ENCODE measurements at places on chromosomes 7 and 10. TPM values are rescaled to one million over a fixed set of nuclear protein-coding genes. Genes with fewer than 3 reads are reported as not detected.

SUPV3L1 gene
- 43.7 TPM for total RNA-seq

CASP7 gene
- 4.7 TPM for total RNA-seq

CCDC71L gene
- total RNA-seq: 21.5 TPM

LIPM gene
- total RNA-seq: not detected

CALY gene
- total RNA-seq: 1.8 TPM

CRTAC1 gene
- 1.1 TPM for total RNA-seq

DNA sequence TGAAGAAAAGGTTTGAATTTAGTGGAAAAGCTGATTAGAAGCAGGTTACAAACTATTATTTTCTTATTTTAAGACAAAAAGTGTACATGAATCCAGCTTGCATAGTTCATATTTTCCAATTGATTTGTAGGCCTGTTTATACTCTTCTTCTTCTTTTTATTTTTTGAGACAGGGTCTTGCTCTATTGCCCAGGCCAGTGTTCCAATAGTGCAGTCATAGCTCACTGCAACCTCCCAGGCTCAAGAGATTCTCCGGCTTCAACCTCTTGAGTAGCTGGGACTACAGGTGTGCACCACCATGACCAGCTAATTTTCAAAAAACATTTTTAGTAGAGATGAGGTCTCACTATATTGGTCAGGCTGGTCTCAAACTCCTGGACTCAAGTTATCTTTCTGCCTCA, 45.0 kb downstream of the ARL4A start:
- H3K4me3 ChIP-seq: no peak overlapping the region
- no peak overlapping the region for H3K27ac ChIP-seq
- no peak for DNase-seq
- no peaks in the 10 kb centered on the region for H3K36me3 ChIP-seq
- H3K27me3 ChIP-seq: no peaks in the 10 kb centered on the region

DNA sequence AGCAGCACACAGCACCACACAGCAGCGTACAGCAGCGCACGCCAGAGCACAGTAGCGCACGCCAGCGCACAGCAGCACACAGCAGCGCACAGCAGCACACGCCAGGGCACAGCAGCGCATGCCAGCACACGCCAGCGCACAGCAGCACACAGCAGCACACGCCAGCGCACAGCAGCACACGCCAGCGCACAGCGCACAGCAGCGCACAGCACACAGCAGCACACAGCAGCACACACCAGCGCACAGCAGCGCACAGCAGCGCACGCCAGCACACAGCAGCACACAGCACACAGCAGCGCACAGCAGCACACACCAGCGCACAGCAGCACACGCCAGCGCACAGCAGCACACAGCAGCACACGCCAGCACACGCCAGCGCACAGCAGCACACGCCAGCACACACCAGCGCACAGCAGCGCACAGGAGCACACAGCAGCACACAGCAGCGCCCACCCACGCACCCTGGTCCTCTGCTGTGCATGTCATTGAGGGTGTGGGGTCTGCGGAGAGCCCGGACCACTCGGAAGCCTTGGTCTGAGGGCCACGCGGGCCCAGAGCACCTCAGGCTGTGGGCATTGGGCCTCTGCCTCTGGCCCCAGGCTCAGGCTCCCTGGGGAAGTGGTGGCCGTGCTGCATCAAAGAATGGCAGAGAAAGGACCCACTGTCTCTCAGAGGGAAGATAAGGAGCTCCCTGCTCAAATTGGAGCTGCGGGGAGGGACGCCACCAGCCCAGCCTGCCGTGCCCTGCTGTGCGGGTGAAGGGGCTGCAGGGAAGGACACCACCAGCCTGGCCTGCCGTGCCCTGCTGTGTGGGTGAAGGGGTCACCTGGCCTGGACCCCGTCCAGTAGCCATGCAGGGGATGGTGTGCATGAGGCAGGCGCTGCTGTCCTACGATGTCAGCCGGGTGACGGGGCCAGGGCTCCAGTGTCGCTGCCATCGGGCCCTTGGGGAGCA, 27.5 kb upstream of the GPR146 start:
- no peak for DNase-seq
- no peaks in the 10 kb centered on the region for H3K27me3 ChIP-seq
- H3K4me3 ChIP-seq: no peak overlapping the region
- no peak overlapping the region for H3K27ac ChIP-seq
- no peaks in the 10 kb centered on the region for H3K36me3 ChIP-seq

DNA sequence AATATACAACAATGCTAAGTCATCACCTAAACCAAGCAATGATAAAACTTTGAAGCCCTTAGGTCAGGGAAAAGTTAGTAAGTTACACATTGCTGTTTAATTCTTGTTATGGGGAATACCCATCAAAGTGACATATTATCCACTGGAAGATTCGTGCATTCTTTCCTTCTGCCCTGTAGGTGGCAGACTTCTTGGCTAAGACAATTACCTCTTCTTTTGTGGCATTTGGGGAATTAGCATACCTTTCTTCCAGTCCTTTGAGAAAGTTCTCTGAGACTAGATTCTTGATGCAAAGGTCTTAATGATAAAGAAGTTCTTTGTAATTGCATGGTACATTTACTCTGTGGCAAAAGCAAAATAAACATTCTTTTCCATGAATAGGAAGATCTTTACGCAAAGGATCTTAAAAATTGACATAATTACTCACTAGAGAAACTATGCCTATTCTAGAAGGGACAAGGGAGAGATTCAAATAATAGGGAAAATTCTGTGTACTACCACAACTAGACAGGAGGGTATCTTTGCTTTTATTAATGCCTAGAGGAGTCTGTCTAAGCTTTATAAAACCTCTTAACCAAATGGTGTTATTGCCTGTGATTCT, 395.9 kb downstream of the GRM8 start:
- no peak overlapping the region for H3K4me3 ChIP-seq
- H3K4me1 ChIP-seq: peaks cover 23% of the 10 kb centered on the region
- no peak overlapping the region for H3K27ac ChIP-seq
- DNase-seq: no peak

DNA sequence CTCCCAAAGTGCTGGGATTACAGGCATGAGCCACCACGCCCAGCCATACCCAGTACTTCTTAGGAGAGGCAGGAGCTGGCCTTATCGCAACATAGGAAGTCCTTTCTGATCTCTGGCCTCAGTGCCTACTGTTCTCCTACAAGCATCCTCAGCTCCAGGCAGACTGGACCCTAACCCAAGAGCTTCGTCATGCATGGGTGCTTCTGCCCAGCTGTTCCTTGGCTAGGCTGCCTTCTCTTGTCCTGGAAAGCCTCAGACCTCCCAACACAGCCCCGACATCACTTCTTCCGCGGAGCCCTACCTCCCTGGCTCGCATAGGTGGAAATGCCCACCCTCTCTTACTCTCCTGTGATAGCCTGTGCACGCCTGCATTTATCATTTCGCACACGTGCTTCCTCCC, 15.8 kb downstream of the BCL7B start:
- H3K27ac ChIP-seq: peak overlapping the region; percentile 76
- H3K27me3 ChIP-seq: no peaks in the 10 kb centered on the region
- no peak for DNase-seq
- peaks cover 36% of the 10 kb centered on the region for H3K36me3 ChIP-seq
- no peaks in the 10 kb centered on the region for H3K4me1 ChIP-seq

DNA sequence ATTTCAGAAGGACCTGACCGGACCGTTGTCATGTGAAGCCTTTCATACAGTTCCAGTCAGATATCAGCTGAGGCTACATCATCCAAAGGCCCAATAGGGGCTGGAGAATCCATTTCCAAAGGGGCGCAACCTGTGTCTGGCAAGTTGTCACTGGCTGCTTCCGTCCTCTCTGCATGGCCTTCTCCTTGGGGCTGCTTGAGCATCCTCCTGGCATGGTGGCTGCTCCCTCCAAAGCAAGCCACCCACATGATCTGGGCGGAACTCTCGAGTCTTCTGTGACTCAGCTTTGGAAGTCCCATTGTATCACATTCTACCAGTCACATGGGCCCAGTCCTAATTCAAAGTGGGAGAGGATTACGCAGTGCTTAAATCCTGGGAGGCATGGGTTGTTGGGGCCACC, 207.0 kb upstream of the SHH start:
- peaks cover 28% of the 10 kb centered on the region for H3K36me3 ChIP-seq
- no peak for DNase-seq

DNA sequence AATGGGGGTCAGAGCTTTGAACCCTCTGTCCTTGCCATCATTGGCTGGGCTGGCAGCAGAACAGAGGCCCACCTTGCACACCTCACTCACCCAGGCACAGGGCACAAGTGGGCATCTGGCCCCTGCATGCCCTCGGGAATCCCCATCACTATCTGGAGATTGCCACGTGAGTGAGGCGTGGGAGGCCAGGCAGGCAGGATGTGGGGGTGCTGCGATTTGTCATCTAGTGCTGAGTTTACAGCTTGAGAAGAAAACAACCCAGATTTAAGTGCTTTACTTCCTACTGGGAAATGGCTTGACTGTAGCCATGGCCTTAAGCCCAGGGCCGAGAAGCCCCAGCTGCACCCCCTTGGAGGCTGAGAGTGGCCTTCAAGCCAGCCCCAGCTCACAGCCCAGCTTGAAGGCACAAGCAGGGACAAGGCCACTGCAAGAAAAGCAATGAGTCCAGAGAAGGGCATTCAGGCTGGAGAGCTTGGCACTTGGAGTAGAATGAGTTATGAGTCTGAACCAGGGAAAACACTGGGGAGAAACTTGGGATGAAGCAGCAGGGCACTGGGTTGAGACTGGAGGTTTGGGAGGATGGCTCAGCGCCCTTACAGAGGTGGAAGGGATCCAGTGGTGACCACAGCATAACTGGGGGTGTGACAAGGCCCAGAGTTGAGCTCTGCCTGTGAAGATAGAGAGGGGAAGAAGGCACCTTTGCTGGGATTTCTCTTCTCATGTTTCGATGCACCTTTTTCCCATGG, 123.0 kb downstream of the CXCL12 start:
- no peak overlapping the region for H3K27ac ChIP-seq
- H3K27me3 ChIP-seq: 0 out of 2 replicates have a peak, but pooled peaks cover 3% of the 10 kb centered on the region
- H3K4me3 ChIP-seq: no peak overlapping the region
- DNase-seq: no peak
- H3K4me1 ChIP-seq: peaks cover 17% of the 10 kb centered on the region

GRCh38 chr7:25567430-25567829, 339.1 kb upstream of the NPVF start:
- H3K4me3 ChIP-seq: no peak overlapping the region
- no peak for DNase-seq
- no peak overlapping the region for H3K27ac ChIP-seq
- H3K4me1 ChIP-seq: peaks cover 3% of the 10 kb centered on the region
- H3K27me3 ChIP-seq: peaks cover 6% of the 10 kb centered on the region

GRCh38 chr7:81887098-81888090, 117.5 kb upstream of the HGF start:
- no peaks in the 10 kb centered on the region for H3K36me3 ChIP-seq
- H3K4me1 ChIP-seq: no peaks in the 10 kb centered on the region
- no peak overlapping the region for H3K4me3 ChIP-seq
- DNase-seq: no peak
- no peaks in the 10 kb centered on the region for H3K27me3 ChIP-seq
- no peak overlapping the region for H3K27ac ChIP-seq

DNA sequence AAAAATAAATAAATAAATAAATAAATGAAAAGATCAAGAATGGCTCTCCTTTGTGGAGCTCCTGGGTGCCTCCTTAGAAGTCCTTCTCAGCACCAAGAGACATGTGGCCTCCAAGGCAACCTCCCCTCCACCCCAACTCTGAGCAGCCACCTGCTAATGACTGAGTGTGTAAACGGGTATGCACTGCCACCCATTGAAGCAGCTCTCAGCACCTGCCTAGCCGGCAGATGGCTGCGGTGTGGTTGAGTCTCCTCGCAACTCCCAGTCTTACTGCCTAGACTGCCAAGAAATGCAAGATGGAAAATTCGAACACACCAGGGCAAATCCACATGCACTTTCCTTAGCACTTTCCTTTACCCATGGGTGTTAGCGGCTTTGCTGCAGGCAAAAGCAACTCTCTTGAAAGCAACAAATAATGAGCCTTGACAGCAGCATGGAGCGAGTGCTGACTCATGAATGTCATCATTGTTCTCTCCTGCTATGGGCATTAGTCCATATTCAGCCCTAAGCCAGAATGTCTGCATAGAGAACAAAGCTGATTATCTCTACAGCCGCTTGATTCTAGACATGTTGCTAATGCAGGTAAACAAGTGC, 913.9 kb upstream of the AUTS2 start:
- H3K36me3 ChIP-seq: no peaks in the 10 kb centered on the region
- H3K27ac ChIP-seq: no peak overlapping the region
- DNase-seq: no peak
- no peak overlapping the region for H3K4me3 ChIP-seq
- H3K4me1 ChIP-seq: peaks cover 37% of the 10 kb centered on the region

DNA sequence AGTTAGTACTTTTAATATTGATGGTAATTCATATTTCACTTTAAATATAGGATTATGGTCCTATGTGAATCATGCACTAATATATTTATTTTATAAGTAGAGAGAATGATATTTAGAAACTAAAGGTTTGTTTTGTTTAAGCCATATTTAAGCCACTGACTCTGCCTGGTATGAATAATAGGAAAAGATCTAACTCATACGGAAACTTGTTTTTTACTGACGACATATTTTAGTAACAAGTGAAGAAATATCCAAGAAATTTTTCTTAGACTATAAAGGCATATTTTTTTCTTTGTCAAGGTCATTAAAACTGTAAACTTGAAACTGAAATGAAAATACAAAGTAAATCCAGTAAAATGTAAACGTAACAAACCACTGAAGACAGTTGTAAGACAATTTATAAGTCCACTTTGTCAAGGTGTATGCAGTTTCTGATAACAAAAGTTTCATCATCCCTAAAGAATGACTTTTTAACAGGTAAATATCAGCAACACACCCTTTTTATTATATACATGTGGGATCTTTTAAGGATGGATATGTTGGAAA, 147.1 kb downstream of the PHF14 start:
- no peak overlapping the region for H3K27ac ChIP-seq
- peaks cover 5% of the 10 kb centered on the region for H3K36me3 ChIP-seq
- H3K27me3 ChIP-seq: no peaks in the 10 kb centered on the region
- no peaks in the 10 kb centered on the region for H3K4me1 ChIP-seq

- no peak for DNase-seq
- H3K4me1 ChIP-seq: peaks cover 37% of the 10 kb centered on the region
- no peaks in the 10 kb centered on the region for H3K27me3 ChIP-seq
- H3K27ac ChIP-seq: no peak overlapping the region
These were observed 21.3 kb upstream of the ANKRD2 start for GRCh38 chr10:97551271-97551670.

- no peak for DNase-seq
- no peak overlapping the region for H3K4me3 ChIP-seq
- H3K27me3 ChIP-seq: peaks cover 2% of the 10 kb centered on the region
- no peak overlapping the region for H3K27ac ChIP-seq
These were observed 371.9 kb upstream of the ZMIZ1 start for GRCh38 chr10:78696791-78697395.

- no peaks in the 10 kb centered on the region for H3K27me3 ChIP-seq
- no peak overlapping the region for H3K27ac ChIP-seq
- peaks cover 4% of the 10 kb centered on the region for H3K4me1 ChIP-seq
- DNase-seq: no peak
- no peak overlapping the region for H3K4me3 ChIP-seq
These were observed 77.9 kb downstream of the CCDC71L start for GRCh38 chr7:106583100-106583499.
